ENCODE measurements at places on chromosomes 5 and 9.

- DNase-seq: no peak
These were observed 42.3 kb downstream of the NSG2 start for GRCh38 chr5:174087783-174088182.

GRCh38 chr9:131361202-131361833 lies 32.6 kb upstream of the PRRC2B start:
- no peak for DNase-seq

- DNase-seq: no peak
These were observed 80.8 kb downstream of the MAPKAP1 start for GRCh38 chr9:125626187-125626586.

- no peak for DNase-seq
These were observed 752.8 kb downstream of the IRX1 start for GRCh38 chr5:4348423-4348822.

DNA sequence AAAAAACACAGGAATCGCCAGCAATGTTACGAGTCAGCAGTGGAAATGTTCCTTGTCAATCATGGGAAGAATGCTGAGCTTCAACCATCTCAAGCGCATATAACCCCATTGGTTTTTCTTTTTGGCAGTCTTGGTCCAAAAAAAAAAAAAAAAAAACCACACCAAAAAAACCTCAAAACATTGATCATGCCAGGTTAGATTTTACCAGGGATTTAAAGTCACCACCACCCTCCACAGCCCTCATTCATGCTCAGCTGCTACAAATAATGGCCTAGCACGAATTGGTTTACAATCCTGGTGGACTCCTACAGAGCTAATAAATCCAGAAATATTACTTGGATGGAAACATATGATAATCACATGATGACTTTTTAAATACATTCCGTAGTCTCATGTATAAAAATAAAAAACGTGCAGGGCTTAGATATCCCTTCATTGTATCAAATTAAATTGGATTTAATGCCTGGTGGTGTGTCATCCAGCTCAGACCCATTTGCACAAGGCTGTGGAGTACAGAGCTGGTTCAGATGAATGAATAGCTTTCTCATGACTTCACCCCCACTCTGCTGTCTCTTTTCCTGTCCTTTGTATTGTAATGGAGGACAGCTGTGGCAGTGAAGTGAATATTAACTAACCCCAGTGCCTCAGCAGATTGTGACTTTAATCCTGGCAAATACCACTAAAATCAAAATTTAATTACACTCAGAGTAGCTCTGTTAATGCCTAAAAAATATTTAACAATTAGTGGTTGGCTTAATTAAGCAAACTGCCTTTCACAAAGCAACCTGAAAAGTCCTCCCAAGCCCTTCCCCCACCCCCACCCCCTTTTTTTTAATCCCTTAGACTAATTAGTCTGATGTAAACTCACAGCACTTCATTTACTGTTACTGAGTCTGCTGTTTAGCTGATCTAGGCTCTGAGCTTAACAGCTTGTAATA lies 626.5 kb upstream of the ZNF608 start:
- no peak for DNase-seq

- DNase-seq: no peak
These were observed 183.8 kb upstream of the S1PR3 start for GRCh38 chr9:88807426-88807825.

DNA sequence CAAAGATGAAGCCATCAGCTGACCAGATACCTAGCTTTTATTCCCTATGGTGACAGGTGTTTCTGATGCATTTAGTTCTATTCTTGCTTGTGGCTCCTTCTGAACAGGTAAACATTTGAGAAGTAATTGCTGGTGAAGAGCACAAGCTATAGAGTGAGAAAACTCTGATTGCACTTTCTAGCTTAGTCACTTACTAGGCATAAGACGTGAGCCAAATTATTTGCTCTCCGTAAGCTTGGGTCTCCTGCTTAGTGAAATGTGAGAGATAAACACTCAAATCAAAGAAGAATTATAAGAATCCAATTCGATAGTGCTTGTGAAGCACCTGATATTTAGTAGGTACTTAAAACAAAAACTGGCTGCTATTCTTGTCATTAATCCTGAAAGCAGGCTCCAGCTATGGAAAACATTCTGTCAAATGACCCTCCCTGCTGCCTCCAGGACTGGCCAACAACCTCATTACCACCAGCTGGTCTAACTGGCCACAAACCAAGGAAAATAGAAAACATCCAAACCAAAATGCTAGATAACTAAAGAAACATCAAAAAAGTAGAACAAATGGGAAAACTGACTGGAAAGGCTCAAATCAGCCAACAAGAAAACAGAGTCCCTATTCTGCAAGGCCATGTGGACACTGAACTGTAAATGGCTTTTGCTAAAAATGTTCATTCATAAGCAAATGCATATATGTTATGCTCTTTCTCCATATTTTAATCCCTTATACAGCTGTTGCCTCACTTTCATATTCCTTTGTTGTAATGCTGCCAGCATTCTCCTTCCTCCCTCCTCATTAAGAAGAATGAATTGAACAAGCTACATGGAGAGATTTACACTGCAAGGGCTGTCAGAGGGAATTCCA lies 616.1 kb downstream of the DTWD2 start:
- DNase-seq: no peak

GRCh38 chr5:149429839-149430721 lies 51.0 kb upstream of the IL17B start:
- no peak for DNase-seq

GRCh38 chr9:16921855-16922254 lies 51.4 kb upstream of the BNC2 start:
- DNase-seq: no peak

DNA sequence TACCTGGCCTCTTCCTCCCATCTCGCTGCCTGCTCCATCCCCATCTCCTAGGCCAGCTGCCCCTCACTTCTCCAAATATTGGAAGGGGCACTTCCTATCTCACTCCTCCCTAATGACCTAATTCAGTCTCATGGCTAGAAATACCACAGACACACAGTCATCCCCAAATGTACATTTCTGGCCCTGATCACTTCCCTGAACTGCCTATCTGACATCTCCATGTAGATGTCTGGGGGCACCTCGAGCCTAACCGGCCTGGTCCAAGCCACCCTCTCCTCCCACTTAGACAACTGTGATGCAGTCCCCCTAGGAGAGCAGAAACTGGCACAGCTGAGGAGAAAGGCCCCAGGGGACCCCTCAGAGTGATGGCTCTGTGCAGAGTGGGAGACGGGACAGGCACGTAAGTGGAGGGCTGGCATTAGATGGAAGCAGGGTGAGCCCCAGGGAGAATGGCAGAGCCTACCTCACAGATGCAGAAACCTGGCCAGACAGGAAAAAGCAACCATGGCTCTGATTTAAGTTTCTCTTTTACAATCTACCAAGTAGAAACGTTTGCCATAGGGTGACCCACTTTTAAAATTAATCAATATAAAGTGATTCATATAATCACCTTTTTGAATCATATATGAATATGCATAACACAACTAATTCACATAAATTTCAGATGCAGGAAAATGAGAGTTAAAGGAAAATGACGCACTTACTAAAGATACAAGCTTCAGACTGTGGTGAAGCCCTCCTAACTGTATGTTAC lies 22.1 kb downstream of the CAMSAP1 start:
- DNase-seq: no peak

DNA sequence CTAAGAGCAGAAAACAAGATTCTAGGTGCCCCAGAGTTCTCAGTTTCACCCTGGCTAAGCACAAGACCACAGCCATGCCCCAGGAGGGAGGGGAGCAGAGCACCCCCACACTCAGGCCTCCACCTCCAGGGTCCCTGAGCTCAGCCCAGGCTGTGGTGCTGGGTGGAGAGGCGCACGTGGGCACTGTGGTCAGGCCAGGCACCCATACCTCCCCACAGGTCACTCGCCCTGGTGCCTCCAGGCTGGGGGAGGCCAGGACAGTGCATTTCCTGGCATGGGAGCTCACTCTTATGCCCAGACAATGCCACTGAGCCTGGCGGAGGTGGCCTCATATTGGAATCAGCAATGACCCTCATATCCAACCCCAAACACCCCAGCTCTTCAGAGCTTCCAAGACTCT lies 78.8 kb downstream of the HRH2 start:
- DNase-seq: no peak

GRCh38 chr5:59792983-59793585 lies 100.4 kb downstream of the PDE4D start:
- no peak for DNase-seq

GRCh38 chr9:93304574-93305496 lies 120.9 kb downstream of the WNK2 start:
- DNase-seq: no peak

DNA sequence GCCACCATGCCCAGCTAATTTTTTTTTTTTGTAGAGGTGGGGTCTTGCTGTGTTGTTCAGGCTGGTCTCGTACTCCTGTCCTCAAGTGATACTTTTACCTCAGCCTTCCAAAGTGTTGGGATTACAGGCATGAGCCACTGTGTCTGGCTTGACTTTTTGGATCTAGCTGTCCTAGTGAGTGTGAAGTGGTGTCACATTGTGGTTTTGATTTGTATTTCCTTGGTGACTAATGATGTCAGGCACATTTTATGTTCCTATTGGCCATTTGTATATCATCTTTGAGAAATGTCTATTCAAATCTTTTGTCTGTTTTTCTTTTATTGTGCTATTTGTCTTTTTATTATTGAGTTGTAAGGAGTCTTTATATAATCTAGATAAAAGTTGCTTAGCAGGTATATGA lies 53.5 kb upstream of the MCCC2 start:
- no peak for DNase-seq

DNA sequence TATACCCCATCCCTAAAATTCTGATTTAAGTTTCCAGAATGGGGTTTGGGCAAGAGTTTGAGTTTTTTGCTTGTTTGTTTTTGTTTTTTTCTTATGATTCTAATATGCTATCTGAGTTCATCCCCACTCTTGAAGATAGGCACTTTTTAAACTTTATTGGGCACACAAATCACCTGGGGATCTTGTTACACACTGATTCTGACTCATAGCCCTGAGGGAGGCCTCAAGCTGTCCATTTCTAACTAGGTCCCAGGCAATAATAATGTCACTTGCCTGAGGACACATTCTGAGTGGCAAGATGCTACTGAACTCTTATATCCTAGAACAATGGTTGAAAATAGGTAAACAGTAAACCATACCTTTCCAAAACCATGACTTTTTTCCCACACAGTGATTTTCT lies 22.8 kb upstream of the ABLIM3 start:
- no peak for DNase-seq

GRCh38 chr5:53928641-53929040 lies 368.2 kb downstream of the NDUFS4 start:
- no peak for DNase-seq

DNA sequence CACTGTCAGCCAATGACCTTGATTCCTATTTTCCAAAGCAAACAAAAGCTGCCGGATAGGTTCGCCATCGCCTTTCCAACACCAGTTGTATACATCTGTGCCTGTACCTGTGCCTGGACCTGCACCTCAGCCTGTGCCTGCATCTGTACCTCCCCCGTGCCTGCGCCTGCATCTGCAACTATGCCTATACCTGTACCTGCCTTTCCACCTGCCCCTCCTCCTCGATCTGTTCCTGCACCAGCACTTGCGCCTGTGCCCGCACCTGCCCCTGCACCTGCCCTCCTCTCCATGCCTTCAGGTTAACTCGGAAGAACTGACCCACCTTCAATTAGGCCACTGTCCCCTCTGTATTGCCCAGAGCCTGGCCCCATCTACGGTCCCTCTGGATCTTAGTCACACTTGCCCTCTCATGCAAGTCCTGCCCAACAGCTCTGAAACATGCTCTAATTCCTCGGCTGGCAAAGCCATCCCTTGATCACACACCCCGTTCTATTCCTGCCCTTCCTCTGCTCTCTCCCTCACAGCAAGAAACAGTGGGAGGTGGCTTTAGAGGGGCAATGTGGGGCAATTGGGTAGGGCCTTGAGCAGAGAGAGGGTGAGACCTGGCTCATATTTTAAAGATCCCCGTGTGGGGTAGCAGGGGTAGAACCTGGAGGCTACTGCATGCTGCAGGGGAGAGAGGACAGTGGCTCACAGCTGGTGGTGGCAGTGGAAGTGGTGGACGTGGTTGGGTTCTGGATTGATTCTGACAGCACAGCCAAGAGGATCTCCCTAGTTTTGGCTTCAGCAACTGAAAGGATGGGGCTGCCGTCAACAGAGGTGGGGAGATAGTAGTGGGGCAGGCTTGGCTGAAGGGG lies 59.6 kb upstream of the PHYKPL start:
- DNase-seq: no peak

DNA sequence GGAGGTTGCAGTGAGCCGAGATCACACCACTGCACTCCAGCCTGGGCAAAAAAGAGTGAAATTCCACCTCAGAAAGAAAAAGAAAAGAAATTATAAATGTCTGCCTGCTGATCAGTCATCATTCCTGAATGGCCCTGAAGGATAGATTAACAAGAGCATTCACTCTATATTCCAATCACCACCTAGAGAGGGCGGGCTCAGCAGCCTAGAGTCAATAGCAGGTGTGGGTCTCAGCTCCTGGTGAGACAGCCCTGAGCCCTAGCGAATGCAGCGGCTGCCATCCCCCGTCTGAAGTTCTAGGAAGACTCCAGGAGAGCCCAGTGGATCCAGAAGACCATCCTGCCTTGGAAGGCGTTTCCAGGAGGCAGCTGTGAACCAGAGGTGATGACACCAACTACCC lies 12.0 kb downstream of the FBP1 start:
- no peak for DNase-seq

- no peak for DNase-seq
These were observed 295.6 kb downstream of the PDE4D start for GRCh38 chr5:59597690-59598546.

- no peak for DNase-seq
These were observed 5.1 kb upstream of the SMIM15 start for GRCh38 chr5:61167382-61167781.

- DNase-seq: no peak
These were observed 3.1 kb downstream of the QRFP start for GRCh38 chr9:130893341-130894101.

DNA sequence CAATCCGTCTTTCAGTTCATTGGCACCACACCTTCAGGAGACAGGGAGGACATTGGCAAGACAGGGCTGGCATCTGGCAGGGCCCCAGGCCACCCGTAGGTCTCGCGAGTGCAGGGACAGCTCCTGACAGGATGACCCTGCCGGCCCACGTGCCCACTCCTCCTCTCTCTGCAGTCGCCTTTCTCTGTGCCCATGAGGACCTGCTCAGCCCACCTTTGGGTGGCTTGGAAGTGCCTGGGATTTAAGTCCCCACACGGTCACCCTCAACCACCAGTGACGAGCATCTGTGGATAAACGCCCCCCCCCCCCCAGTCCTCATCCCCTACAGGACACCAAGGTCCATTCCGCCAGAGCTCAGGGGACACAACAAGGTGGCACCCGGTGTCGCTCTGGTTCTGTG lies 4.1 kb downstream of the MRPL36 start:
- DNase-seq: no peak

GRCh38 chr5:82406205-82406773 lies 128.1 kb upstream of the RPS23 start:
- DNase-seq: no peak

DNA sequence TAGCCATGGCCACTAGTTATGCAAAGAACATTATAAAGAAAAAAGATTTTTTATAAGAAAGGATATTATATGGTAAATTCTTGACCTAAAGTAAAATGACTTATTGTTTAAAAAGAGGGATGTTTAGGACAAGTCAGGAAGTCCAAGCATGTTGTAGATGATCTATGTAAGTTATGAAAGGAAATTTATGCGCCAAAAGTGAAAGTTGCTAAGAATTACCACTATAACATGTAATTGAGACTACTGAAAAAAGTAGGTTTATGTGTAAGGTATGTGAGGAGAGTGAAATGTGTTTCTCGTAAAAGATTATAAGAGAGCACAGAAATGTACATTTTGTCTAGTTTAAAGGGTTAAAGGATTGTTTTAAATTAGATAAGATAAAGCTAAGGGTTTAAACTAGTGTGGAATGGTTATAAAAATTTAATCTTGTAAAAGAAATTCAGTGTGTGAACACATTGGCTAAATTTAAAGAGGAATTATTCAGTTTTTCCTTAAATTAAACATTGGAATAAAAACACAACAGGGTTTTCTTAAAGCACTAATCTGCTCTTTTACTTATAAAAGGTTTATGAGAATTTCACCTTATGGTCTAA lies 1100.4 kb upstream of the EDIL3 start:
- DNase-seq: no peak

All from activated CD4-positive, CD25-positive, alpha-beta regulatory T cell treated with anti-CD3 and anti-CD28 coated beads, Interleukin-2, amount 50 U/mL, for 16 hours (primary cell).